ENCODE measurements at places on chromosomes 2 and 18.

DNA sequence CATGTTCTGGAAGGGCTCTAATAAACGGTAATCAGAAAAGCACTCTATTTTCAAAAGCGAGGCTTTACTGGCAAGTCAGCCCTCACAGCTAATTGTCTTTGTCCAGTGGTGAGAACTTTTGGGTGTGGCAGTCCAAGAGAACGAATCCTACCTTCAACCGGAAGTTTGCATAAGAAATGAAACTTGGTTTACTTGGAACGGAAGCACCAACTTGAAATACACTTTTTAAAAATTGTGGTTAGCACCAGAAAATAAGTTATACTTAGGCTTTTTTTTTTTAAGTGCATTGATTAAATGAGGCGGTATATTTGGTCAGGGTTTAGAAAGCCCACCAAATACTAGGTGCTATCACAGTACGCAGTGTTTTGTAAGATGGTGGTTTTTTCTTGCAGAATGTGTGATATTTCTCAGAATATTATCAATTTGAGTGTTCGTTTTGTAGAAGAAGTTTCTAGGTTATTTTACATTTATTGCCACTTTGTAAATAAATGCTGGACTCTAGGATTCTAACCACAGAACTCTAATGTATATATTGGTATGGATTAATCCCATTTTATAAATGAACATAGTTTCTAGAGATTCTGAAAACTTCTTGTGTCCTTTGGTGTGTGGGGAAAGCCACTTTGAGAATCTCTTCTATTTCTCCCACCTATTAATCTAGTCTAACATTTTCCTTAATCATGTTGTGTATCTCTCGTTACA lies 1.2 kb downstream of the MYL12A start:
- DNase-seq, result no peak

- no peak for DNase-seq
Measured at GRCh38 chr2:38163579-38163978, 87.6 kb upstream of the CYP1B1 start.

GRCh38 chr2:9422321-9423099 lies 818 bp downstream of the ITGB1BP1 start:
- no peak for DNase-seq

GRCh38 chr2:232887171-232887850 lies 17.2 kb downstream of the SNORC start:
- DNase-seq, result no peak

GRCh38 chr2:7430869-7431641 lies 513.8 kb downstream of the RNF144A start:
- DNase-seq, result no peak

DNA sequence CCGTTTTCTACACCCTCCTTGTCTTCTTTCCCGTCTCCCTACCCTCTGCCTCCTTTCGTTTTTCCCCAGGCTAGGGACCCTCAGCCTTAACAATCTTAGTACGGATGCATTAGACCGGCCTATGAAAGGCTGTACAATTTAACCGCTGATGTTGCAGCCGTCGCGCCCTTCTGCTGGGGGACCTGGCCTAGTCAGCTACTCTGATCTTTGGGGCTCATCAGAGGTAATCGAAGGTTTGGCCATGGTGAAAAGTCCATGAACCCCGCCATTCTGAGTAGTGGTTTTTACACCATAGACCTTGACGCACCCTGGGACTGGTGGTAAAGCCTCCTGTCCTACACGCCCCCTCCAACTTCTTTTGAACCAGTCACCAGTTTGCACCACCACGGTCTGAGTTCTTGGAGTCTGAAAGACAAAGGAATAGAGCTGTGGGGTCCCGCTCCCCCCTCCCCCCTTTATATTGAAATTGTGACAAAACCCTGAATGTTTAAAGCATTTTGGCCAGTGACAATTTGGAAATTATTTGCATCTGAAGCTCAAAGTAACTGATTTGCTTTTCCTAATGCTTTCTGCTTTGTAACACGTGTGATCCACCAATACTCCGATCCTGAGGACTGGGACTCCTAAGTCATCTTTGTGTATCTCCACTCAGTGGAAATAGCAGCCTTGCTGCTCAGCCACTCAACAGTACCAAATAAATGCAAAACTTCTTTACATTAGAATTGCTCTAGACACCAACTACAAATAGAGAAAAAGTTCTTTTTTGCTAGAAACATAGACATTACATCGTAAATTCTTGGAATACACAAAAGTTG lies 642 bp upstream of the SRSF7 start:
- DNase-seq, result no peak

- DNase-seq, result no peak
Measured at GRCh38 chr2:124382067-124382618, 357.1 kb downstream of the CNTNAP5 start.

DNA sequence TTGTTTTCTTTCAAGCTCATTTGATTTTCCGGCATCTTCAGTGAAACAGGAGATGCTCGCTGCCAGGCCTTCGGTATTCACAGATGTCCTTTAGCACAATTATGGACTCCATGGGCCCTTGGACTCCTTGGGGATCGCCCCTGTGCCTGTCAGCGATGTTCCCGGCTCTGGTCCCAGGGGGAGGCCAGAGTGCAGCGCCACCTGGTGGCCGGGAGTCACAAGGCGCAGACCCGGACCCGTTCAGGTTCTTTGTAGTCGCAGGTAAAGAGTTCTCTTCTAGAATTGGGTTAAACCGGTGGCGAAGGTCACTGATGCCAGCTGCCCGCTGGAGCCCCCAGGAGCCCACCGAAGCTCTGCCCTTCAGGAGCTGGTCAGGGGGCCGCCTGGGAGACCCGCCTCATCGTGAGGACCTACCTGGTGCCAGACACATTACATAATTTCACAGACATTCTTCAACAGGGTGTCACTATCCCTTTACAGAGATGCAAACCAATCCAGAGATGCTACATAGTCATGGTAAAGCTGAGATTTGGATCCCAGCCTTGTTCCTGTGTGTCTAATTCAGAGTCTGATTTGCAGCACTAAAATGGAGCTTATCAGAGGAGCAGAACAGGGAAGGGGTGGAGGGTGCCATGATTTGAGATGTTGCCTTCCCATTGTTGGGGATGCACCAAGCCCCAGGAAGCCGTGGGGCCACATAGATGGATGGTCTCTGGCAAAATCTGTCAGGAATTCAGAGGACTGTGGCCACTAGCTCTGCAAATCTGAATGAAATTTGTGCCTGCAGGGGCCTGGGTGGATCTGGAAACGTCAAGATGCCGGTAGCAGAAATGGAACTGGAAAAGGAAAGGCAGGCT lies 6.0 kb upstream of the INPP5D start:
- DNase-seq, result no peak

- DNase-seq, result no peak
Measured at GRCh38 chr18:77478646-77479442, 229.2 kb downstream of the GALR1 start.

GRCh38 chr2:240168041-240168440 lies 27.6 kb upstream of the OTOS start:
- no peak for DNase-seq

DNA sequence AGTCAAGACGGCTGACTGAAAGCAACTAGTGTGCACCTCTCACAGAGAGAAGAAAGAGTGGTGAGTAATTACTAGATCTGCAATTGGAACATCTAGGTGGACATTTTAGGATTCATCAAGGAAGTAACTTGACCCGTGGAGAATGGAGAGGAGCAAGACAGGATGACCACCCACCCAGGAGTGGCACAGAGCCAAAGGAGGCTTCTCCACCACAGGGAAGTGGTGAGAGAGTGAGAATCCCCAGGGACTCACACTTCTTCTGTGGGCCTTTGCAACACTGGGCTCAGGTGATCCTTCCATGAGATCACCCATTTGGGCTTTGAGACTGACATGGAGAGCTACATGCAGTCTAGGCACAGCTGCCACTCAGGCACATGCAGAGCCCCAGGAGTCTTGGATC lies 132.8 kb upstream of the GALNT5 start:
- no peak for DNase-seq
